Glutamatergic neuron (in vitro differentiated cells): ENCODE measurements at places on chromosomes 13 and 19. TPM values are rescaled to one million over a fixed set of nuclear protein-coding genes. Genes with fewer than 3 reads are reported as not detected.

The C3 gene
- total RNA-seq = 0.69 TPM

The KLK6 gene
- not detected for total RNA-seq

The CYP2F1 gene
- total RNA-seq = not detected

The IZUMO4 gene
- 10.6 TPM for total RNA-seq

The RASIP1 gene
- 6.2 TPM for total RNA-seq

The SMIM44 gene
- not detected for total RNA-seq
